ENCODE measurements at places on chromosomes 3 and 15. TPM values are rescaled to one million over a fixed set of nuclear protein-coding genes. Genes with fewer than 3 reads are reported as not detected.

DNA sequence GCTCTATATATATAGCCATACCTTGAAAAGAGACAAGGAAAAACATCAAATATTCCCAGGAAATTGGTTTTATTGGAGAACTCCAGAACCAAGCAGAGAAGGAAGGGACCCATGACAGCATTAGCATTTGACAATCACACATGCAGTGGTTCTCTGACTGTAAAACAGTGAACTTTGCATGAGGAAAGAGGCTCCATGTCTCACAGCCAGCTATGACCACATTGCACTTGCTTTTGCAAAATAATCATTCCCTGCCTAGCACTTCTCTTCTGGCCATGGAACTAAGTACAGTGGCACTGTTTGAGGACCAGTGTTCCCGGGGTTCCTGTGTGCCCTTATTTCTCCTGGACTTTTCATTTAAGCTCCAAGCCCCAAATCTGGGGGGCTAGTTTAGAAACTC is 85.5 kb downstream of the TGFBR2 start:
- H3K27ac ChIP-seq: no peak overlapping the region
- no peak overlapping the region for H3K4me3 ChIP-seq
- peaks cover 45% of the 10 kb centered on the region for H3K4me1 ChIP-seq

- DNase-seq: no peak
- peaks cover 7% of the 10 kb centered on the region for H3K4me1 ChIP-seq
- H3K27me3 ChIP-seq: peaks cover 19% of the 10 kb centered on the region
- H3K36me3 ChIP-seq: no peaks in the 10 kb centered on the region
- H3K27ac ChIP-seq: no peak overlapping the region
- H3K4me3 ChIP-seq: no peak overlapping the region
Measured at GRCh38 chr3:122898298-122898697, 103.4 kb downstream of the SLC49A4 start.

DNA sequence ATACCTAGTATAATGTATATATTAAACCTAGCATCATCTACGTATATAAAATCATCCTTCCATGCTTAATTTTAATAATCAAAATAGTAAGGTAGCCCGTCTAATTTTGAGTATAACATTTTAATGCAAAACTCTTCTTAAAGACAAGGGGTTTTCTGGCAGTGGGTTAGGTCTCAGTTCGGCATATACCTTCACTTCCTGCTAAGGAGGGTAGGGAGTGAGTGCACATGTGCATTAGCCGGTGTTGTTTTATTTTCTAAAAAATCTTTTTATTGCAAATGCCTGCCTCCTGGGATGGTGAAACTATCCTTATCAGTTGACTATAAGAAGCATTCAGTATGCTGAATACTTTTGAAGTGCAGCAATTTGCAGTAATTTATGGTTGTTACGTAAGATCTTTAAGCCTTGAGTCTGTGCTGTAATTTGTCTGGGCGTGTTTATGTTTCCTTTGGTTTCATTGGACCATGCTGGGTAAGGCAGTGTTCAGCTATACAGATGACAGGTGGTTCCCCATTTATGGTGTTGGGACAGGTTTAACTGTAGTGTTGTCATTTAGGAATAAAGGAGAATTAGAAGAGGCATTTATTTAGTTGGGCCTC is 11.7 kb downstream of the ARHGEF26 start:
- H3K36me3 ChIP-seq: no peaks in the 10 kb centered on the region
- no peak for DNase-seq
- no peaks in the 10 kb centered on the region for H3K4me1 ChIP-seq
- peaks cover 4% of the 10 kb centered on the region for H3K27me3 ChIP-seq
- no peak overlapping the region for H3K4me3 ChIP-seq

DNA sequence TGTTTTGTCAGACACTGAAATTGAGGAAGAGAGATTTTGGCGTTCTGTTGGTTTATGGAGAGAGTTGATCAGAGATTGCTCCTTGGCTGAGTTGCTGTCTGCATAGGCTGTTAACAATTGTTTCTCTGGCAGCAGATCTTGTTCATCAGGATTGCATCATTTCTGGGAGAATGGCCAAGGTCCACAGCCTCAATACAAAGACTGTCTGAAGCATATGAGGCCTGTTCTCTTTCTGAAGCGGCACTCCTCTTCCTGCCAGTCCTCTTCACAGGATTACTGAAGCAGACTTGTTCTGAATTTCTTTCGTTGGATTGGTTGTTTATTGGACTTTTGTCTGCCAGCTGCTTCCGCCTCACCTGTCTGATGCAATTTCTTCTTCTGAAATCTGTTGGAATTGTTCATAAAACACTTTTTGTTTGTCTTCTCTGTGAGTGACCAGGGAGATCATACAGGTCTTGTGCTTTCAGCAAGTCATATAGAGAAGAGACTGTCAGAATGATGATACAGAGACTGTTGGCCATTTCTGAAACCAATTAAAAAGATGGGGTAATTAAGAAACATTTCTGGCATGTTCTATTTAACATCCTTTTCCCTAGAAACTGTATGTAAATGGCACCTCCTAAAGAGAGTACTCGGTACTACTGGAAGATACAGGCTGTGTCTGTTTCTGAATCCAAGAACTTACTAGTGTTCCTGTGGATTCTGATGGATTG is 25.5 kb downstream of the SETD5 start:
- DNase-seq: no peak
- peak overlapping the region; percentile 65 for H3K27ac ChIP-seq
- H3K4me1 ChIP-seq: peaks cover 33% of the 10 kb centered on the region
- peaks cover 22% of the 10 kb centered on the region for H3K36me3 ChIP-seq
- no peak overlapping the region for H3K4me3 ChIP-seq

GRCh38 chr3:161474741-161475140 is 21.9 kb upstream of the OTOL1 start:
- no peaks in the 10 kb centered on the region for H3K27me3 ChIP-seq
- no peaks in the 10 kb centered on the region for H3K36me3 ChIP-seq
- DNase-seq: no peak
- H3K4me3 ChIP-seq: no peak overlapping the region

- H3K27ac ChIP-seq: no peak overlapping the region
- peaks cover 40% of the 10 kb centered on the region for H3K27me3 ChIP-seq
- no peaks in the 10 kb centered on the region for H3K4me1 ChIP-seq
- DNase-seq: no peak
Measured at GRCh38 chr3:187291001-187291511, 481 bp downstream of the MASP1 start.

GRCh38 chr3:11284011-11284410 is 11.8 kb downstream of the ATG7 start:
- H3K36me3 ChIP-seq: peaks cover 39% of the 10 kb centered on the region
- H3K27me3 ChIP-seq: no peaks in the 10 kb centered on the region
- DNase-seq: no peak
- H3K4me1 ChIP-seq: peaks cover 18% of the 10 kb centered on the region
- H3K4me3 ChIP-seq: no peak overlapping the region

- no peak overlapping the region for H3K4me3 ChIP-seq
- no peaks in the 10 kb centered on the region for H3K4me1 ChIP-seq
- no peaks in the 10 kb centered on the region for H3K36me3 ChIP-seq
- no peak for DNase-seq
- no peaks in the 10 kb centered on the region for H3K27me3 ChIP-seq
Measured at GRCh38 chr3:84308379-84308778, 650.4 kb upstream of the CADM2 start.

- peak; percentile 74 for DNase-seq
- no peak overlapping the region for H3K4me3 ChIP-seq
- H3K4me1 ChIP-seq: no peaks in the 10 kb centered on the region
- no peak overlapping the region for H3K27ac ChIP-seq
- H3K27me3 ChIP-seq: peaks cover 2% of the 10 kb centered on the region
Measured at GRCh38 chr15:88243895-88244787, 12.4 kb downstream of the NTRK3 start.

DNA sequence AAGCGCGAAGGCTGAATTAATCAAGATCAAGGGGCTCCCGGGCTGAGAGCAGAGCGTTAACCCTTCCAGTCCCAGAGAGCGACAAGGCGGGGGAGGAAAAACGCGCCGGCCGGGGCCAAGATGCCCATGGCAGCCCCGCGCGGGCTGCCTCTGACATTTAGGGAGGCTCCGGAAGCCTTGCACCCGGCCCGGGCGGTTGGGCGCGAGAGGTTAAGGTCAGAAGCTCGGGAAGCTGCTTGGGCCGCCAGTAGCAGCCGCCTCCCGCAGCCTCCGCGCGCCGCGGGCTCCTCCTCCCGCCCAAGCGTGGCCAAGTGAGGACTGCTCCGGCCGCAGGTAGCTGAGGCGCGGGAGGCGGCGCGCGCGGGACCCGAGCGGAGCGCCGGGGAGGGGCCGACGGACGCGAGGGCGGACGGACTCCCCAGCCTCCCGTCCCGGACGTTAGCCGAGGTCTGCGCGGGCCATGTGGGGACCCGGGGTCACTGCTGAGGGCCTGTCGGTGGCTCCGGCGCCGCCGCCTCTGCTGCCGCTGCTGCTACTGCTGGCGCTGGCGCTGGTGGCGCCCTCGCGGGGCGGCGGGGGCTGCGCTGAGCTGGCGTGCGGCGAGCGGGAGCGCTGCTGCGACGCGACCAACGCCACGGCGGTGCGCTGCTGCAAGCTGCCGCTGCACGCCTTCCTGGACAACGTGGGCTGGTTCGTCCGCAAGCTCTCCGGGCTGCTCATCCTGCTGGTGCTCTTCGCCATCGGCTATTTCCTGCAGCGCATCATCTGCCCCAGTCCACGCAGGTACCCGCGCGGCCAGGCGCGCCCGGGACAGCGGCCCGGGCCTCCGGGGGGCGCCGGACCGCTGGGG is at the start of gene C3orf80:
C3orf80 (plus strand) TSS at position 247 of the 850 bp plus-strand sequence; CDS start at position 461, 214 bp downstream.
- peak; percentile 85 for DNase-seq
- peak within 1 kb of the TSS; percentile 84 for H3K4me3 ChIP-seq
- peak within 1 kb of the TSS; percentile 20 for H3K27ac ChIP-seq
- peaks cover 3% of the 10 kb centered on the region for H3K36me3 ChIP-seq
- peaks cover 61% of the 10 kb centered on the region for H3K27me3 ChIP-seq

- no peaks in the 10 kb centered on the region for H3K27me3 ChIP-seq
- no peak overlapping the region for H3K27ac ChIP-seq
- peaks cover 2% of the 10 kb centered on the region for H3K36me3 ChIP-seq
- no peak for DNase-seq
- H3K4me3 ChIP-seq: no peak overlapping the region
- H3K4me1 ChIP-seq: peaks cover 21% of the 10 kb centered on the region
Measured at GRCh38 chr3:107981471-107982111, 109.2 kb downstream of the CD47 start.

Gene RASL12
- total RNA-seq: not detected

Gene SLC15A2
- 0.95 TPM for total RNA-seq

Gene ZBED2
- total RNA-seq: 596 TPM

Gene PLA2G4D
- not detected for total RNA-seq

Gene PIGB
- 13.3 TPM for total RNA-seq

Measured in activated CD4-positive, alpha-beta T cell treated with anti-CD3 and anti-CD28 coated beads, Interleukin-2, amount 10 ng/mL, durations not matched to agents 24 days and 14 days (primary cell).